Fibroblast of skin of left biceps (primary cell): ENCODE measurements at places on chromosomes 16 and 17.
A peak's percentile ranks its signal among the peaks of the same experiment; 100 is the strongest.

DNA sequence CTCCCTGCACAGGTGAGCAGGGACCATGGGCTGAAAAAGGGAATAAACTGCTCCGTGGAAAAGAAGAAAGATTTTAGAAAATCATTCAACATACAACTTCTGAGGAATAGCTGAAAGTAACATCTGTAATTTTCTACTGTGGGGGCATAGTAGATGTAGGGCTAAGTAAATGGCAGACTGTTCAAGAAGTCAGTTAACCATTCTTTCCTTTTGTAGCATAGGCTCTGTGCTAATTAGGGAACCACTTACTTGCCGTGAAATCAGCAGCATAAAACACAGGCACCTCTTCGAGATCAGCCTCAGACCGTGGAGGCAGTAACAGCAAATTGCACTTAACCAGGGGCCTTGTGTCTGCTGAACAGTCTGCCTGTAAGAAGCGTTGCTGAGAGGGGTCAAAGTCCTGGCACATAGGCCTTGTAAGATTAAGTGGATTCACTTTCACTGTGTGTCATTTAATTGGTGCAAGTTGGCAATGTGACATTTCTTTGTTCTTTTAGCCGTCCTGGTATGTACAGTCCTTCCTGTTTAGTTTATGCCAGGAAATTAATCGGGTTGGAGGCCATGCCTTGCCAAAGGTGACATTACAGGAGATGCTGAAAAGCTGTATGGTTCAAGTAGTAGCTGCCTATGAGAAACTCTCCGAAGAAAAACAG, 10.4 kb downstream of the COG1 start:
- no peak for DNase-seq

- no peak for DNase-seq
Measured at GRCh38 chr17:43940630-43941029, 1.6 kb downstream of the PPY start.

GRCh38 chr17:17280613-17281549, at the start of gene COPS3:
Gene COPS3, minus strand, starts transcription at chr17:17281246. Its CDS starts 60 bp downstream, at chr17:17281186.
- peak; percentile 95 for DNase-seq

GRCh38 chr16:57308041-57308440, 23.6 kb upstream of the PLLP start:
- DNase-seq = no peak

- DNase-seq = peak; percentile 99
Measured at GRCh38 chr16:30065102-30065942, at the start of gene ALDOA. Gene ALDOA, plus strand, starts transcription at chr16:30065760. Its CDS starts 1,138 bp downstream, at chr16:30066898.

DNA sequence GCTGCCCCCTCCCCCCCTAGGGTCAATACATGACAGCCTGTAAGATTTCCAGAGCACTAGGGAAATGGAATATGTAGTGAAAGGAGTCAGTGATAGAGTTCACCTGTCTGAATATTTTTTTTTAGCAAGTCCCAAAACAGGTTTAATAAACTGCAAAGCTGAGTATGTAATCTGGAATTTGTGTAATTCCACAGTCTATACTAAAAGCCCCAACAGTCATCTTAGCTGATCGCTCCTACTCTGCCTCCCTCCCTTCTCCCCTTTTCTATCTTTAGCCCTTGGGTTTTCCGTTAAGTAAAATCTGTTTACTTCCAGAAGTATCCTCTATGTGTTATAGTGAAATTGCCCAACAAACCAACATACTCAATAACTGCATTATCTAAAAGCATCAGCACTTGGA, 3.5 kb downstream of the CDH13 start:
- no peak for DNase-seq

DNA sequence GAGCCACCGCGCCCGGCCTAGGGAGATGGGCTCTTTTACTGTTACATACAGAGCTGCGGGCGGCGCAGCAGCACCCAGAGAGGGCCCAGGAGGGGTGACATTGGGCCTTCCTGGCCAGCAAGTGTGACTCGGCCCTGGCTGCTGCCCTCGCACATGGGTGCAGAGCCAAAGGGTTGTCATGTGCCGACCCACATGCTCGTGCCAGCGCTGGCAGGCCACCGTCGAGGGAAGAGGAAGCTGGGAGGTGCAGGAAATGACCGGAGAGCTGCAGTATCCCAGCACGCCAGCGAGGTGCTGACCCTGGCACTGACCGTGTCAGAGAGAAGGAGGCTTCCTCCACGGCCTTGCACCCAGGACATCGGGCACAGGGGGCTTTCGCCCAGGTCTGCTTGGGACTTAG, 8.0 kb downstream of the ENDOV start:
- DNase-seq = no peak

DNA sequence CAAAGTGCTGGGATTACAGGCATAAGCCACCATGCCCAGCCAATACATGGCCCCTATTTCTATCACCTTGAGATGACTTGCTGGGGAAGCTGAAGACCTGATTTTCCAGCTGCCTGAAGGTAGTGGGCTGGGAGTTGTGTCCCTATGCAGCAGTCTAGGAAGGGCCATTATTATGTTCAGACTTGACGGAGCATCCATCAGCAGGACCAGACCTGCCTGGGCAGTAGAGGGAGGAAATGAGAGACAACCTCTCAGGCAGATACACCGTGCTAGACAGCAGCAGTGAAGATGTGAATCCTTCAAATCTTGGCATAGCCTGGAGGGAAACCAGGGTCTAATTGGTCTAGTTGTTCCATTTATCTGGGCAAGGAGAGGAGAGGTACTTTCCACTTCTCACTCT, 35.6 kb upstream of the PHOSPHO1 start:
- DNase-seq = no peak

DNA sequence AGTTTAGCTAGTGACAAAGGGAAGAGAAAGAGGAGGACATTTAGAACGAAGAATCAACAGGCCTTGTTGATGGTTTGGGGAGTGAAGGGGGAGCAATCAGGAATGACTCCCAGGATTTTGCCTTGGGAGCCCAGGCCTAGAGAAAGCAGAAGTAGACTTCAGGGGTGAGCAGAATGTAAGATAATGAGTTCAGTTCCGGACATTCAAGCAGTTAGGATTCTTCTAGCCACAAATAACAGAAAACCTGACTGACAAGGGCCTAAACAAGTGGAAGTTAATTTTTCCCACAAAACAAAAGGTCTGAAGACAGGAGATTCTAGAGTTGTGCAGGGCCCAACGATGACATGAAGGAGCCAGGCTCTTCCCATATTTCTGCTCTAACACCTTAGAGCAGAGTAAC, 45.9 kb downstream of the SKAP1 start:
- no peak for DNase-seq

GRCh38 chr17:20059728-20060188, 50.6 kb downstream of the SPECC1 start:
- DNase-seq = no peak

DNA sequence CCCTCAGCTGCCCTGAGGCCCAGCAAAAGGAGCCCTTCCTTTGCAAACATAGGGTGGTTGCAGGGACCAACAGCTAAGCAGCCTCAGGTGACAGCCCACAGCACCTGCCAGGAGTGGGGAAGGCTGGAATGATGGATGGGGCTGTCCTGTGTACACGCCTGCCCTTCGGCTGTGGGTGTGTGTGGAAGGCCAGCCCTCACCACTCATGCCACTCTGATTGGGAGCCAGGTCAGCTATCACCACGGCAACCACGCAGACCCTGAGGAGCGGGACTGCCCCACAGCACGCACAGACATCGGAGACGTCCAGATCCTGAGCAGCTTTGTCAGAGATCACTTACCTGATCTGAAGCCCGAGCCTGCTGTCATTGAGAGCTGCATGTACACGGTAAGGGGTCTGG, 11.9 kb downstream of the PIPOX start:
- no peak for DNase-seq

DNA sequence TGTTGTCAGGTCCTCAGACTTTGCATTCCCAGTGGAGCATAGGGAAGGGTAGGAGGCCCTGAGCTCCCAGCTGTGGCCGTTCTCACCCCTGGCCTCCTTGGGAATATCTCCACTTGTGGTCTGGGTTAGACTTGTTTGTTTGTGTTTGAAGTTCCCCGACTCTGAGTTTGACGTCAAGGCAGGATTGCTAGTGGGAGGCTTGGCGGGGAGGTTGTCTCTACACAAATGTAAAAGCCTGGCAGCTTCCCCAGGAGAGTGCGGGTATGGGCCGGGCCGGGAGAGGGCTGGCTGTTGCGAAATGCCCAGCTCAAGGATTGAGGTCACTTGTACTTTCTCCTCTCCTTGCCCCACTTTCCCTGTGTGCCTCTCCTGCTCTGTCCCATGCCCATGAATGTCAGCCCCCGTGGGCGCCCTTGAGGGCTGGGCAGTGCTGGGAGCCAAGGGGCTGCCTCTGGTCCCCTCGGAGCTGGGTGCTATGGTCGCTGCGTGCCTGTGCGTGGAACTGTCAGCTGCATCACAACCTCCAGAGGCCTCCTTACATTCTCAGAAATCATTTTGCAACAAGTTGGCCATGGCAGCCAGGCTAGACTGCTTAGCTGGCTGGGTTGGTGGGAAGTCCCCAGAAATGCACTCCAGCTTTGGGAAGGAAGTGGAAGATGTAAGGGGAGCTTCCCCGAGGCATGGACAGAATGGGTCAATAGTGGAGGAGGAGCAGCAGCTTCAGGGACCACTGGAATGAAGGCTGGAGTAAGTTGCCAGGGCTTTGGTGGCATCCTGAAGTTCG, 84.3 kb downstream of the KSR1 start:
- peak; percentile 50 for DNase-seq

GRCh38 chr16:74099530-74099929, 197.1 kb upstream of the PSMD7 start:
- no peak for DNase-seq
